T-cell (primary cell): ENCODE measurements at places on chromosomes 7 and 10. TPM values are rescaled to one million over a fixed set of nuclear protein-coding genes. Genes with fewer than 3 reads are reported as not detected.

GRCh38 chr10:15321431-15322341, 49.4 kb downstream of the FAM171A1 start:
- no peak for DNase-seq

- no peak for DNase-seq
Measured at GRCh38 chr7:156347132-156347531, 293.4 kb upstream of the RNF32 start.

DNA sequence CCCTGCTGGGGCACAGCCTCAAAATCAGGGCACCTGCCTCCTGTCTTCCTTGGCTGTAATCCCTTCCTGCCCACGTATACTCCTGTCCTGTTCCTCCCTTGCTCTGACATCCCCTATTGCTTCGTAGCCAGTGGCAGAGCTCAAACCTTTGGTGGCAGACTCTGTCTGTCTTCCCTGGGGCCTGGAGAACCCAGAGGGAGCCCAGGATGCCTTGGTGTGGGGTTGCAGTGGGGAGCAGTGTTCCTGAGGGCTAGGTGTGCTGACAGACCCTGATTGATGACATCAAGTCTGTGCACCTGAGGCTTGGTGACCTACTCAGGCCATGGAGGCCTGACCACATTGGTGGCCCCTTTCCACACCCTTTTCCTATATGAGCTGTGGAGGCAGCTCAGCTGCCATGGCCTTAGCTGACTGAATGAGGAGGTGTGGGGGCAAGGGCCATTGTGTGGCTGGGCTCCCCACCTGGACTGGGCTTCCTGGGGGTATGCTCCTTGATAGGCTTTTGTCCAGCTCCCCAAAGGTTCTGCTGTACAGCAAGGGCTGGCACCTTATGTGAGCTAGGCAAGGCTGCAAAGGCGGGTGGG, 5.4 kb upstream of the GCK start:
- DNase-seq: no peak

DNA sequence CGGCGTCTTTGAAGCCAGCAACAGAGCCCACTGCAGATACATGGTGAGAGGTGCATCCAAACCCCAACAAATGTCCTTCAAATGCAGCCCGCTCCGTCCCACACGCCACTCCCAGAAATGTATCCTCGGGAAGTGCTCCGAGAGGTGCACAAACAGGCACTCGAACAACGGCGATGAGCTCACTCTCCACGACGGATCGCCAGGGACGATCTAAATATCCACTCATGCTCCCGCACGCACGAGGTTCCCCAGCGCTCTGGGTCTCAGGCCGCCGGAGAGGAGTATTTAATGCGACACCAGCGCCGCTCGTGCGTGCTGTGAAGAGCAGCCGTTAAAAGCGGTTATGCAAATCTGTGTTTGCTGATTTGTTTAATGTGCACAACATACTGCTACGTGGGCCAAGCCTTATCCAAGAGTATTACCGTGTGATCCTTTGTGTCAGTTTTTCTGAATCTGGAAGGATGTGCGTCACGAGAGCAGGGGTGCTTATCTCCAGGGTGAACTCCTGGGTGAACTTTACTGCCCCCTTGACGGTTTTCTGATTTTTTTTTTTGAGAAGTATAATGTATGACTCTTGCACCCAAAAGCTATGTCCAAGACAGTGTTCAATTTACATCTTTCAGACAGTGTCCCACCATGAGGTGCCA, 48.5 kb upstream of the PPP2R2D start:
- no peak for DNase-seq

DNA sequence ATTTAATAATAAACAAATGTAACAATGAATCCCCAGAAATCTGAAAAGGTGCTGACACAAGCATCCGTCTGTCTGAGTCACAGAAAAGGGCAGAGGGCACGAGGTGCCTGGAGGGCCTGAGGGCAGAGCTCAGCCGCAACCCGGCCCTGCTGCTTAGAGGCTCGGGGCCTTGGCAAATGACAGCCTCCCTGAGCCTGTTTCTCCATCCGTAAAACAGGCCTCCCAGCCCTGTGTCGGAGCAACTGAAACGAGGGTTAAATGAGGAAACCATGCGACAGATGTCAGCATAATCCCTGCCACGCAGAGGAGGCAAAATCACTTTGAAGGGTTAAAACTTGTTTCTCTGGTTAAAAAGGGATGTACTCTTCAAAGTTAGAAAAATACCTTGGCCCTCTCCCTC, 24.9 kb downstream of the NUDT1 start:
- no peak for DNase-seq

DNA sequence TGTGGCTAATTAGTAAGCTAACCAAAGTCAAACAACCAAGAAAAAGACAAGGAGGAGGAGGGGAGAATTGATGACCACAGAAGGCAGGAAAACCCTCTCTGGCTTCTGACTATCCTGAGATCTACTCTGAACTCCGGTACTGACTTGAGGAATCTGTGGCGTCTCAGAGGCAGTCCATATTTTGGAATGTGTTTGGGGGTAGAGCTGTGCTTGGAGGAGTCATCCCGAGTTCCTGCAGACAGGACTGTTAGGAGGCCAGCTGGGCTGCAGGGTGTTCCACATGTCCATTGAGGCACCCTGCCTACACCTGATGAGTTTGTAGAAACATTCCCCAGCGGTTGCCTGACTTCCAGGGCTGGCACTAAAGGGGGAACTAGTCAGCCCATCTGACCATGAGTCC, 91.6 kb downstream of the PLCE1 start:
- no peak for DNase-seq

GRCh38 chr7:69115788-69116187, 482.5 kb upstream of the AUTS2 start:
- DNase-seq: no peak

GRCh38 chr7:66880053-66880452, 41.0 kb upstream of the TMEM248 start:
- DNase-seq: no peak

DNA sequence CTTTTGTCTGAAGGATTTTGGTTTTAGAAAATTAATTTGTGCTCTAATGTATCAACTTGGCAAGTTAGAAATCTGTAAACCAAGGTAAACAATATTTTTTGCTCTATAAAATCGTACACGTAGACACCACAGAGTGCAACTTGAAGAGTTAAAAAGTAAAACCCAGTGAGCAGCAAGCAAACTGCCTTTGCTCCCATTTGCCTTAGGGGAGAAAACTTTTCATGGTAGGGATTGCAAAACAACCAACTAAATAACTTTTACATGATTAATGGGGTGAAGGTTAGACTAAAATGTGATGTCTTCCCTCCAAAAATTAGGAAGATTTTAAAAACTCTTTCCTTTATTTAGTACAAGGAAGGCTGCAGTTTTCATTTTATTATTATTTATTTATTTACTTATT, 224.2 kb upstream of the LYZL1 start:
- no peak for DNase-seq

DNA sequence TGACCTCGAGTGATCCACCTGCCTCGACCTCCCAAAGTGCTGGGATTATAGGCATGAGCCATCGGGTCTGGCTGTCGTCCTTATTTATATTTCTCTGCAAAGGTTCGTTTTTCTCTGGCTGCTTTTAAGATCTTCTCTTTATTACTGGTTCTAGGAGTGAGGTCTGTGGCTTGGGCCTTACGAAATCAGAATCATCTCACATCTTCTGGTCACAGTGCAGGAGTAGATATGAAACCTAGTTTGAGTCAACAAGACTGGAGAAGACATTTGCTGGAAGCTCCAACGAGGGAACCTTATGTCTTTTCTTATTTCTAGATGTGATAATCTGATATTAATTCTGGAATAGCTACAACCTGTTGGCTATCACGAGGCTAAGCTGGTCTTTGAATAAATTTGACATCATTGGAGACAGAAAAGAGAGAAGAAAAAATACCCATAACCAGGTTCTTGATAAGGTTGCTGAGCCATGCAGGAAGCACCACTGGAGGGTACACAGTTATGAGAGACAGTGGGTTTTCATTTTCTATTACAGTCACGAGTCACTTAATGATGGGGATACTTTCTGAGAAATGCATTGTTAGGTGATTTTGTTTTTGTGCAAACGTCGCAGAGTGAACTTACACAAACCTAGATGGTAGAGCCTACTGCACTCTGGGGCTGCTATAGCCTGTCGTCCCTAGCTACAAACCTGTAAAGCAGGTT, 25.6 kb upstream of the IL15RA start:
- no peak for DNase-seq

DNA sequence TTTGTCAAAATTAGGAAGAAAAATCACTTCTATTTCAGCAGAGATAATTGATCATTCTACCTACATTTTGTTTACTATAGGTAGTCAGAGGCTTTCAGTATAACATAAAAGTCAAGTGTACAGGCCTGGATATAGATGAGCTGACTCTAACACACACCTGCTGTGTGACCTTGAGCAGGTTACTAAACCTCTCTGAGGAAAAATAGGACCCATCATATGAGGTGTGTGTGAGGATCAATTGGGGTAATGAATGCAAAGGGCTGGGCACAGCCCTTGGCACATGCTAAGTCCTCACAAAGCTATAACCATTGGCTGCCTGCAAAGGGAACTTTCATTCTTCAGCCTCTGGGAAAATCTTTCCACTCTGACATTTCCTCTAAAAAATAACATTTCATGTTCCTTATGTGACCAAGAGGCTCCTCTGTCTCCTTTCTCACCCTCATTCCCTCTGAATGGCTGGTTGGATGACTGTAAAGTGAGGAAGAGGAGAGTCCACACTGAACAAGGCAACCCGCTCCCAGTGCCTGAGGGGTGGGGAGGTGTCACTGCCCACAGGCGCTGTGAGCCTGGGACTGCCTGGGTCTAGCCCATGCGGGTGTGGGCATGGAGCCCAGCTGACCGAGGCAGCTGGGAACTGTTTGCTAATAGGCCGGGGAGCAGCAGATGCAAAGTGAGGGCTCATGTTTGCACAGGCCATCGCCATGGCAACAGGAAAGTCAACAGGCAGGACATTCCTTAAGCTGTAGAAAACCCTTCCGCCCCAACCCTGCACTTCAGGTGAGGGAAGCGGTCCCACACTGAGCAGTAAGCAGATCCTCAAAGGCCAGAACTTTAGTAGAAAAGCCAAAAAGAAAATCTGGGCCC, 36.8 kb downstream of the MYOF start:
- DNase-seq: no peak

DNA sequence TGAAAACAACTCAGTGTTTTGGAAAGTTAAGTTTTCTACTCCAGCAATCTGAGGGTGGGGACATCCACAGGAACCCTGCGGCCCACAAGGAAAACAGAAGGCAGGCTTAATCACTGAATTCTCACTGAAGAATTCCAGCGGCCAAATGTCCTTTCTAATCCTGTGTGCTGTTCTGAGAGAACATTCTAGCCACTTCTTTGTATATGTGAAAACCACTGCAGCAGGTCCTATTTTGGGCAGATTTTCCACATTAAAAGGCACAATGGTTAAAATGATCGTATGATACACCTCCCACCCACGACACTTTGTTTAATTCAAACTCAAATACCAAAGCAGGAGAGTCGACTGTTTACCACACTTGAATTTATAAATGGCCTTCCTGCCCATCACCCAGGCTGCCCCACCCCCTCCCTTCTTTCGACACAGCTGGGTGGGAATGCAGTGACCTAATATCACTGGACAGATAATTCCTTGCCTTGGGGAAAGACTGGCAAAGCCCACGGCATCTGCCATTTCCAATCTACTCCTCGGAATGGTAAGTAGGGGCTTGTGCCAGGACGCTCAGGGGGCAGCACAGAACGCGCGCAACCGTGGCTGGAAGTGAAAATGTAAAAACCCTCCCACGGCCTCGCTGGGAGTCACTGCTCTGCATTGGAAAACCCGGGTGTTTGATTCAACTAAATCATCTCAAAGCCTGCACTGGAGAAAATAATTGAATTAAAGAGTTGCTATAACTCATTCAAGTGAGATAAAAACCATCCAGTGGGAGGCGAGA, 67.0 kb downstream of the CTBP2 start:
- no peak for DNase-seq

- DNase-seq: no peak
Measured at GRCh38 chr10:8369666-8370065, 315.2 kb downstream of the GATA3 start.

GRCh38 chr10:127080317-127080716, 116.1 kb downstream of the INSYN2A start:
- DNase-seq: no peak

Gene ATXN7L1
- 43.6 TPM for total RNA-seq

Gene MSS51
- total RNA-seq: 3.7 TPM

Gene NKX2-3
- not detected for total RNA-seq

Gene SH2D4B
- total RNA-seq: 0.23 TPM
